ENCODE measurements at places on chromosomes 12 and 14. TPM values are rescaled to one million over a fixed set of nuclear protein-coding genes. Genes with fewer than 3 reads are reported as not detected.

The NTF3 gene
- polyA plus RNA-seq: 1.7 TPM

The SIX6 gene
- polyA plus RNA-seq: not detected

The CMA1 gene
- not detected for polyA plus RNA-seq

The TOMM20L gene
- polyA plus RNA-seq: not detected

The VPS29 gene
- 151 TPM for polyA plus RNA-seq

The PLA2G1B gene
- not detected for polyA plus RNA-seq

The KCNJ8 gene
- 25.7 TPM for polyA plus RNA-seq

The SIX1 gene
- polyA plus RNA-seq: 0.14 TPM

The B3GNT4 gene
- polyA plus RNA-seq: 0.36 TPM

The TAS2R19 gene
- polyA plus RNA-seq: 0.57 TPM

The PAN2 gene
- polyA plus RNA-seq: 33.1 TPM

The OTOGL gene
- 8.1 TPM for polyA plus RNA-seq

The INHBC gene
- polyA plus RNA-seq: not detected

The C12orf43 gene
- 7.5 TPM for polyA plus RNA-seq

The SCN8A gene
- 0.07 TPM for polyA plus RNA-seq

The ACOT6 gene
- not detected for polyA plus RNA-seq

The LHX5 gene
- polyA plus RNA-seq: not detected

The CCDC184 gene
- 0.57 TPM for polyA plus RNA-seq
